ENCODE measurements at places on chromosomes 13 and 19.

DNA sequence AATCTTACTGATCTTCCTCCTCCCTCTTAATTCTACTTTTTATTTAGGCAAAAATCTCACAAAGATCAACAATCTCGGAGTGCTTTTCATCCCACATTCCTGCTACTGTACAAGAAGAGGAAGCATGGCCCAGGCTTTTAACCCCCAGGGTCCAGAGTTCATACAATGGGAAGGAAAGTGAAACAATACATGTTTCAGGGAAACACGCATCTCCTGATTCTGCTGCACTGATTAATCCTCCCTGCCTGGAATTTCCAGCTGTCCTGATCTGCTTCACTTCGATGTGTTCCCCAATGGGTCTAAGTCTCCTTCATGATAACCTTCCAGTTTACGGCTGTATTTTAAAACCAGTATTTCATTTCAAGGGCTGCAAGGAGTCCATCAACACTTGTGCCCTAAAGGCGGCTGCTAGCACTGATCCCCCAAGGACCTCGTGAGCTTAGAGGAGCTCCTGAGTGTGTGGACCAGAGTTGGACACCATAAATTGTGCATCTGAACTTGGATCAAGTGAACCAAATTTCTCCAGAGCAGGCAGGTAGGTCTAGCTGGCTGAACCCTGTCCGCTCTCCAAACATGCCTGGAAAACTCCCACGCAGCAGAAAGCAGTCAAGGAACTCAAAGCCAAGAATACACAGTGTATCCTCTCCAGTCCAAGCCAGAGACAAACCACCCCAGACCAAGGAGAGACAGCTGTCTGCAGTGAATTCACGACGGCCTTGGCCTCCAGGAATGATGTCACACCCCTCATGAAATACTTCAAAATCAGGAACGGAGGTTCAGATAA, 44.3 kb downstream of the COL4A1 start:
- peak; percentile 26 for DNase-seq

DNA sequence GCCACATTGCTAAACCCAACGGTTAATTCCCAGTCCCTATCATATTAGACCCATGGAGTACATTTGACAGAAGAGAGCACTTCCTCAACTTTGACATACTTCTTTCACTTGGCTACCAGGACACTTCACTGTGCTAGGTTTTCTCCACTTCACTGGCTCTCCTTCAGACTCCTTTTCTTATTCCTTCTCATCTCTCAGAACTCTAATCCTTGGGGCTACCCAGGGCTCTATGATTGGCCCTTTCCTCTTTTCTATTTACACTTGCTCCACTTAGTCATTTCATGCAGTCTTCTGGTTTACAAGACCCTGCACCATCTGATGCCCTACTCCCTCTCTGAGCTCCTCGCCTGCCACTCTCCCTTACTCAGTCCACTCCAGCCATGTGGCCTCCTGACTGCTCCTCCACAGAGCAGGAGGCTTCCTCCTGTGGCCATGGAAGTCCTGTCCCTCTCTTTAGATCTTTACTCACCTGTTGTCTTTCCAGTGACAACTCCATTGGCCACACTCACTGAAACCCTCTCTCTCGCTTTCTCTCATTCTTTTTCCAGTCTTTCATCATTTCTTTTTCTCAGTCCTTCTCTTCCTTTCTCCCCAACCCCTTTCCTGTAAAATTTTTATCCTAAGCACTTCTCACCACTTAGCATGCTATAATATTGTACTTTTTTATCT, 90.4 kb downstream of the TBC1D4 start:
- DNase-seq = no peak

- no peak for DNase-seq
Observed at GRCh38 chr13:70784207-70784989, 676.1 kb upstream of the KLHL1 start.

GRCh38 chr13:52665325-52665724, 12.7 kb downstream of the SUGT1 start:
- peak; percentile 29 for DNase-seq

GRCh38 chr13:21986602-21987001, 315.7 kb downstream of the FGF9 start:
- DNase-seq = no peak

- DNase-seq = peak; percentile 75
Observed at GRCh38 chr19:10289167-10289835, 451 bp upstream of the ICAM5 start.

DNA sequence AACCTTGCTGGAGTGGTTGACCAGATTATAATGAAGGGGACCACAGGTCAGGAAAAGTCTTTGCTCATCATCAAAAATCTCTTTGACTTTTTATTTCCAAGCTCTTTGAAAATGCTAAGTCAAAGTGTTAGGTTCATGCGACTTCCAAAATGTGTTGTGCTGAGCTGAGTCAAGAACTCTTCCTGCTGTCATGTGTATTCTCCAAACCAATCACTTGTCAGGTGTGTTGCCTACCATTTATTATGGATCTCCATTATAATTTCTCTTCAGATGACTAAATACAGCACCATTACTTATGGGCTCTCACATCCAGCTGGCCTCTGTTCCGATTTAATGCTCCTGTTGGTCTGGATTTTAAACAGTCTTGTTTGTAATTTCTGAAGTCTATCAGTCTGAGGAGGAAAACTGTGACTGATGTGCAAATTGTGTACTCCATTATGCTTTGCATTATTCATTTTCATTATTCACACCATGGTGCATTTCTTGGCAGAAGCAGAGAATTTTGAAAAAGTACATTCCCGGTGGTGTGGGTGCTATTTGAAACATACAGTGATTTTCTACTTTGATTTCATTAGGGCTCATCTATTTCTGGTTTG, 562.5 kb downstream of the LMO7 start:
- DNase-seq = no peak

GRCh38 chr19:8611877-8612806, 1.6 kb upstream of the ADAMTS10 start:
- DNase-seq = no peak

DNA sequence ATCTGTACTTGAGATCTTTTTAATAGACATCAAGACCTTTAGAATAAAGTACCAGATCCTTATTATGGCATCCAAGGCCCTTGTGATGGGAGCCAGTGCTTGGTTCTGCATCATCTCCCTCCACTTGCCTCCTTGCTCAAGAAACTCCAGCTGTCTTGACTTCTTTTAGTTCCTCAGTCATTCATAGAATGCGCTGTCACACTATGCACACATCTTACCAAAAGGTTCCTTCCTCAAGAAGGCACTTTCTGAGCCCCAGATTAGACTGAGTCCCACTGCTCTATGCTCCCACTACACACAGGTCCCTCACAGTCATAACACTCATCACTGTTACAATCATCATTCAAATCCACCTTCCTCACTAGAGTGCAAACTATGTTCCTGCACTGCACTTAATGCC, 57.8 kb upstream of the ITM2B start:
- no peak for DNase-seq

- DNase-seq = no peak
Observed at GRCh38 chr19:50191216-50191615, 12.2 kb upstream of the MYH14 start.

DNA sequence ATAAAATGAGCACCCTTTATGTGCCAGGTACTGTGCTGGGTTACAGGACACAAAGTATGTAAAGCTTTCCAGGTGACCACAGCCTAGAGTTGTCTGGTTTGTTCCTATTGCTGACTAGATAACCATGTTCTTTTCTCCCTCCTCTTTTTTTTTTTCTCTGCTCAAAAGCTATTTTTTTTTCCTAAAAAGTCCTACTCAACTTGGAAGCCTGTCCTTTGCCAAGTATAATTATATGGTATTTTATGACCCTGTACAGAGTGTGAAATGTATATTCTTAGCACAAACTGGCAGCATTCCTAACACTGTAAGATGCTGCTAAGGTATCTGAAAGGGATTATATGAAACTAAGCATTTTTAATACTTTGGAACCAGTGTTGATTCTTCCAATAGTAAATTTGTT, 171.0 kb downstream of the GPC6 start:
- no peak for DNase-seq

- DNase-seq = peak; percentile 46
Observed at GRCh38 chr13:51523082-51523518, 61.2 kb upstream of the WDFY2 start.

- no peak for DNase-seq
Observed at GRCh38 chr13:27311518-27312210, 41.0 kb downstream of the RASL11A start.

GRCh38 chr13:44904967-44905366, 84.3 kb downstream of the NUFIP1 start:
- DNase-seq = no peak

- peak; percentile 68 for DNase-seq
Observed at GRCh38 chr19:4140237-4140711, 13.2 kb upstream of the CREB3L3 start.

- DNase-seq = peak; percentile 66
Observed at GRCh38 chr19:18408053-18408476, 10.6 kb upstream of the LRRC25 start.

DNA sequence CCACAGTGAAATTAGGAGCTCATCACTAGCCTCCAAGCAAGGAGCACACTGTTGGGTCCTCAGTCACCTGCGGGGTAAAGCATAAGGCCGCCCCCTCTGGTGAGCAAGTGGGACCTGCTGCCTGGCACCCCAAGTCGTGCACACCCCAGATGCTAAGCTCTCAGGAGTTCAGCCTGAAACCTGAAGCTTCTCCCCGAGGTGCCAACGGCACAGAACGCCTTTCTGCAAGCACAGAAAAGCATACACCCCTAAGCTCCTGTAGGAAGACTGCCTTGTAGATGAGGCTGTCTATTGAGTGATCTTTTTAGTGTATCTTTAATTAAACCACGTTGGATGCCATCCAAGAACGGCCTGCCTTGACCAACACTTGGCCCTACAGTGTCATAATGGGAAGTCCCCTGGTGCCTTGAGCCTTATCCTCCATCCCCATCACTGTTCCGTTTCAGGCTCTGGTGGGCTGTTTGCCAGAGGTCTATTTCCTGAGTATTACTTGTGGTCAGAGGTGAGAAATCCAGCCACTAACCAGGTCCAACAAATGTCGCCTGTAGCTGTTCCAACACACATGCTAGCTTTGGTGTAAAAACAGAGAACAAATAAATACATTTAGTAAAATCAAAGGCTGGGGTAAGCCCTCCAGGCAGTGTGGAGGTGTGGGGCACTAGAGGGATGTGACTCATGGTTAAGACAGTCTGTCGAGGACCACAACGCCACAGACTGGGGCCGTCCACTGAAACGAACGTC, 44.8 kb downstream of the C13orf42 start:
- DNase-seq = peak; percentile 69

GRCh38 chr13:75422028-75422427, 59.9 kb downstream of the TBC1D4 start:
- peak; percentile 65 for DNase-seq

DNA sequence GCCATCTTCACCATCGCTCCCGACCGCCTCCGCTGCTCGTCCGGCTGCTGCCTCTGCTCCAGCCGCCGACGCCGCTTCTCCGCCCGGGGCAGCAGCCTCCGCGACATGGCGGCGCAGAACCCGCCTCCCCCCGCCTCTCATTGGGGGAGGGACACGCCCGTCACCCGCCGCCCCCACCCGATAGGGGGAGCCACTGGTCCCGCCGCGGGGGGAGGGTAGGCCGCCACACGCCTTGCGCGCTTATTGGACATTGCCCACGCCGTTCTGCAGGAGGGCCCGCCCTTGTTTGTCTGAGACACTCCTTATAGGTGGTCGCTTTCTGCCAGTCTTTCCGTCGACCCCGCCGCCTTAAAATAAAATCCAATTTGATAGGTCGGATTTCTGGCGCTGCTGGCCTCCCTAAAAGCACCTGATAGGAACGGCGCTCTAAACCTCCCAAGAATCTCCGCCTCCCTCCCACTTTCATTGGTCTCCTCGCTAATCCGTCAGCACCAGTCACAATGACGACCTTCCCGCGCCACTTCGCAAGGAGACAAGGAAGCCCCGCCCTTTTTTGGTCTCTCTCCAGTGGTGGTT, at the start of gene HNRNPL:
HNRNPL (minus strand) TSS at position 127 of the 576 bp plus-strand sequence; CDS start at position 107, 20 bp downstream.
- DNase-seq = no peak

DNA sequence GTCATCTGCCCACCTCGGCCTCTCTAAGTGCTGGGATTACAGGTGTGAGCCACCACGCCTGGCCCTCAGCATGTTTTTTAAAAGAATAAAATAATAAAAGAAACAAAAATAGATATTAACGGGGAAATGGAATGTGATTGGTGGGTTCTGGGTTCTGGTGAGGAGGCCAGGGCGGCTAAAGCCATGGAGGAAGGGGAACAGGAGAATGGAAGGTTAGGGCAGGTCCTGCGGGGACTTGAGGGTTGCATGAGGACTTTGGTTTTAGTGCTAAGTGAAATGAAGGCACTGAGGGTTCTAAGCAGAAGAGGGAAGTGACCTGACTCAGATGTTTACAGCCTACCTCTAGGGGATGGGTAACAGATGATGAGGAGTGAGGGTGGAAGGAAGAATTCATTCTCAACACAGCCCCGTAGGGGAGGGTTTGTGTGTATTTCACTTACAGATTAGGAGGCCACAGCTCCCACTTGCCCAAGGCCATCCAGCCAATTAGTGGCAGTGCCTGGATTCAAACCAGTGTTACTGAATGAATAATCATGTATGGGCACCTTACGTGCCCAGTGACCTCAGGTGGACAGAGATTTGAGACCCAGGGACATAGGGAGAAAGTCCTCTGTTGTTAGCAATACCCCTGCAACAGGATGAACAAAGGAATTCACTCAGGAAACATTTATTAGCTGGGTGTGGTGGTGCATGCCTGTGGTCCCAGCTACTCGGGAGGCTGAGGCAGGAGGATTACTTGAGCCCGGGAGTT, 6.7 kb upstream of the MRPL4 start:
- DNase-seq = no peak

DNA sequence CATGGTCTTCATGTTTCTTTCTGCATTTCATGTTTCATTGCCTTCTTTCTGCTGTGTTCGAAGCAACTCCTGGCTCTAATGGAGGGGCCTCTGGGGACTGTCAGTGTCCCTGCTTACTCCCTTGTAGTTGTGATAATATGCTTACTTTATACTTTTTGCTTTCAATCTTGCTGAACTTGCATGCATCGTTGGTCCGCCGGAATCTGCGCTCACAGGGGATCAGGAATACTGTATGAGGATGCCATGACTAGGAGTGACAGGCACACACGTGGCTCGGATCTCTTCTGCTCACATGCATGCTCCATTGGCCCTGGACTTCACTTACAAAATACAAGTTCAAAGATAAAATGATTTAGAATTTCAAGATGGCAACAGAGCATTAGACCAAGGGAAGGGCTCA, 108.8 kb downstream of the SIPA1L3 start:
- no peak for DNase-seq

- peak; percentile 91 for DNase-seq
Observed at GRCh38 chr19:35267818-35268535, 785 bp upstream of the USF2 start.

DNA sequence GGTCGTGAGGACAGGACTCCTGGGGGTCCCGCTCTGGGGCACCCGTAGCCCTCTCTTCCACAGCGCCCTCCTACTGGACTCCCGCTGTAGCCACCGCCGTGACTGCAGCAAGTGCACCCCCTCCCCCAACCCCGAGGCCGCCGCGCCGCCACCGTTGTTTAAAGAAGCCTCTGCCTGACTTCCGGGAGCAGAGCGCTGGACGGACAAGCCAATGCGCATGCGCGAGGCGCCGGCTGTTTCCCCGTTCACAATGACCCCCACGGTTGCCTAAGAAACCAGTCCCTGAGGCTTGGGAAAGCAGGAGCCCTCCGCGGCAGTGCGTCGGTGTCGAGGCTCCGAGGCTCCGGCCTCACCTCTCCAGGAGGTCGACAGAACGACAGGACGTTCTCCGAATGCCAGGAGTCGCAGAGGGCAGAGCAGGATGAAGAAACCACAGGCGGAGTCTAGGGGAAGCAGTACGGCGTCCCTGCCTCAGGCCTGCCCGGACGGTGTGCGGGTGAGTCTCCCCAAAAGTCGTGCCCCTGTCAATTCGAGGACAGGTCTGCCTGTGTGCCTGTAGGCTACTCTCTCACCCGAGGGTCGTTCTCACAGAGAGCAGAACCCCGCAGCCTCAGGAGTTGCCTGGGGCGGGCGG, 70.5 kb upstream of the ZNF420 start:
- peak; percentile 48 for DNase-seq

GRCh38 chr19:13040232-13040947, 45.1 kb downstream of the NFIX start:
- DNase-seq = no peak

All from suppressor macrophage treated with lipopolysaccharide for 4 hours (primary cell).